ENCODE measurements at places on chromosomes 7 and 10.

- DNase-seq, result no peak
Observed at GRCh38 chr7:32569388-32570289, 74.3 kb downstream of the AVL9 start.

- no peak for DNase-seq
Observed at GRCh38 chr7:82477733-82478515, 34.3 kb upstream of the CACNA2D1 start.

GRCh38 chr7:73512018-73512780 is 9.9 kb downstream of the BAZ1B start:
- DNase-seq, result no peak

DNA sequence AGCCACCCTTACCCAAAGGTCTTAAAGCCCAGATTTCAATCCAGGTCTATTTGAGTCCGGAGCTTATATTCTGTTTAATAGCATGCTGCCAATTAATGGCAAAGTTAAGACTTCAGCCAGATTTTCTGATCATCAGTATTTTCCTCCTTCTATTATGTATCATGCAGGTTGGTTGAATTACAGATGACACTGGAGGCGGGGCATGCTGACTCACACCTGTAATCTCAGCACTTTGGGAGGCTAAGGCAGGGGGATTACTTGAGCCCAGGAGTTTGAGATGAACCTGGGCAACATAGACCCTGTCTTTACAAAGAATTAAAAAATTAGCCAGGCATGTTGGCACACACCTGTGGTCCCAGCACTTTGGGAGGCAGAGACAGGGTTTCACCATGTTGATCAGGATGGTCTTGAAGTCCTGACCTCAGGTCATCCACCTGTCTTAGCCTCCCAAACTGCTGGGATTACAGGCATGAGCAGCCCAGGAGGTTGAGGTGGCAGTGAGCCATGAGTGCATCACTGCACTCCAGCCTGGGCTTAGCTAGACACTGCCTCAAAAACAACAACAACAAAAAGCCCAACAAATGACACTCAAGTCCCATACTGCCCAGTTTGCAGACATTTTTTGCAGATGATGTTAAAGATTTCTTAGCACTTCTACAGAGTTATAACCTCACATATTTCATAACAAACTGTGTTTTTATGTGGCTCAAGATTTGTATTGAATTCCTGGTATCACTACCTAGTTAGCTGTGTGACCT is 62.5 kb downstream of the MCU start:
- no peak for DNase-seq

DNA sequence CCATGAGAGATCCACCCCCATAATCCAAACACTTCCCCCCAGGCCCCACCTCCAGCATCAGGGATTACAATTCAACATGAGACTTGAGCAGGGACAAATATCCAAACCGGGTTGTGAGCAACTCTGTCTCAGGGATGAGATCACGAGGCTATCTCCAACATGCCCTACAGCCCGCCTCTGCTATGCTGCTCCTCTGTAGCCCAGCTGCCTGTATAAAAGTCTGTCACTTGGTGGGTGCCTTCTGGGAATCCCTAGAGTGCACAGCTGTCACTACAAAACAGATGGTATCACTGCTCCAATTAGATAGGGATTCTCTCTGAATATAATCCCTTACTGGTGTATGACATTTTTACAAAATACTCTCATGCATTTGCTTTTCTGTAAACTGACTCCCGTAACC is 114.9 kb upstream of the NANOS1 start:
- no peak for DNase-seq

GRCh38 chr10:35092851-35093250 is 2.7 kb upstream of the CUL2 start:
- no peak for DNase-seq

GRCh38 chr10:93598157-93598556 is 2.9 kb downstream of the RBP4 start:
- DNase-seq, result no peak

DNA sequence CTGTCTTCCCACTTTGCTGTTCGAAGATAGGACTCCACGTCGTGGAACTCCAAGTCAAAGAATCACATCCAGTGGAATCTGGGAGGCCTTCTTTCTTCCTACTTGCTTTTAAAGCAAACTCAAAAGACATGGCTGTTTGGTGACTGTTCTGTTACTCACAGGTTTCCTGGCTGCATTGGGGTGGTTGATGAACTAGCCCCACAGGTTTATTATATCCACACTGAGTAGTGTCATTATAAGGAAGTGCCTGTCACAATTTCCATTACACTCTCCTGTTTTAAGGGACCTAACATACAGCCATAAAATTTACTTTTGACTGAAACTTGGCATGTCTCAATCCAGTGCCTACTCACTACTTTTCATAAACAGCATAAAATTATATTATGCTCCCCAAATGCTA is 287.3 kb upstream of the SP4 start:
- DNase-seq, result no peak

DNA sequence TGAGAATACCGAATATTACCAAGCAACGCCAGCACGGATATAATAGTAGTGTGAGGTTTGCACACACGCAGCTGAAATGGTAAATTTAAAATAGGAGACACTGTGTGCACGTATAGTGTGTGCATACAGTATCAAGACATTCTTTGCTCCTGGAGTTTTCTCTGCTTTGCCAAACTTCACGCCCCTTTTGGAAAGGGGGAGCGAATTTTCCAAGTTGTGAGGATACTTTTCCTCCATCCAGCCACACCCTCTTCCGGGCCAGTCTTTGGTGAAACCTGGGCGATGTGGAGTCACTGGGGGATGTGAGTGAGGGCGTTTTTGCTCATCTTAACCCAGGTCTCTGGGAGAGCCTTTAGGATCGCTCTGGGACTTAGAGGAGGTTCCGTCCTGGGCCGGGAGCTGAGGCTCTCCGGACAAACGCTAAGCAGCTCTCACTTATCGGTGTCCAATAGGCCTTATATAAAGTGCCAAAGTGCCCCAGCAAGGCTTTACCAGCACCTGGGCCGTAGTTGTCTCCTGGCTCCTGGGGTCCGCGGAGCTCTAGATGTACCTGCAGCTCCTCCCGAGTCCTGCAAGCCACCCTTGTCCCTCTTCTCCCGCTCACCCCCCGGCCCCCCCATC is 160.0 kb upstream of the MKI67 start:
- no peak for DNase-seq

DNA sequence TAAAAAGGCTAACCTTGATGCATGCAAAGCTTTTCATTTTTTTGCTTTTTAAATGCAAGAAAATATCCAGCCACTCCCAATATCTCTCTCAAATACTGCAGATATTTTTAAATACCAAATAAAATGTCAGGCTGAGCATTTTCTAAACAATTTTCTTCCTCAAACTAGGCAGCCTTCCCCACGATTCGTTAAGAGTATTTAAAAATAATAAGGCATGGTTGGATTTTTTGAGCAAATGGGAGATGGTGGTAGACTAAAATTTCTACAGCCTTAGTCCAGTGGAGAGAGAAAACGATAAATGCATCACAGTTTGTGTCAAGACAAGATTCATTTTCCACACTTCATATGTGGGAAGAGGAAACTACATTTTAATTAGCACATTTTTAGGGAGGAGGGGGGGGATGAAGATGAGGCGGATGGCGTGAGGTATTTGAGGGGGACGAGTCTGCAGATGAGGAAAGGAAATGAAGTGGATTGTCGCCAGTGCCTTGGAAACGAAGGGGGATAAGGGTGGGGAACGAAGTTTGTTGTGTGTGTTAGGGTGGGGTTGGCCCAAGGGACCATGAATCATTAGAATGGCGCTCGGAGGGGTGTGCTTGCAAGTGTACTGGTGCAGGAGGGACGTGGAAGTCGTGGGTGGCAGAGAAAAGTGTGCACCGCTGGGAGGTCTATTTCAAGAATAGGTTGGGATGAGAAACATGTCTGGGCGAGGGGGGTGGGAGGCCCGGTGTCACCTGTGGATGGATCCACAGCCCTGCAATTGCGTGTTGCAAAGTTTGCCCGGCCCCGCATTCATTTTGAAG is 1.2 kb upstream of the ADD3 start:
- no peak for DNase-seq

DNA sequence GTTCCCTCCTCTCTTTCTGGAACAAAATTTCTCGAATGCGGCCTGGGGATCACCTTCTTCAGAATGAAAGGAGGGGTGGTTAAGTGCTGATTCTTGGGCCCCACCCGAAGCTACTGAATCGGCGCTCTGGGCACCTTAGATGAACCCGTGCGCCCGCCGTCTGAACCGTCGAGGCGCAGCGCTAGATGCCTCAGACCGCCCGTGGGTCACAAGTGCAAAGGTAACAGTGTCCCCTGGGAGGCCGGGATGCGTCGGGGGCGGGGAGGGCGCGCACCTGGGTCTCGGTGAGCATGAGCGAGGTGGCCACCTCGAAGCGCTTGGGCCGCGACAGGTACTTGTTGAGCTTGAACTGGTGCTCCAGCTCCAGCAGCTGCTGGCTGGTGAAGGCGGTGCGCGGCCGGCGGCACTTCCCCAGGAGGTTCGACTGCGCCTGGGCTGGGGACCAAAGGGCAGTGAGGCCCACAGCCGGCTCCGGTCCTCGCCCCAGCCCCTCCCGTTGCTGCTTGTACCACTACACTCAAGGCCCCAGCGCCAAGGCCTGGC is 4.2 kb downstream of the MNX1 start:
- DNase-seq, result no peak

DNA sequence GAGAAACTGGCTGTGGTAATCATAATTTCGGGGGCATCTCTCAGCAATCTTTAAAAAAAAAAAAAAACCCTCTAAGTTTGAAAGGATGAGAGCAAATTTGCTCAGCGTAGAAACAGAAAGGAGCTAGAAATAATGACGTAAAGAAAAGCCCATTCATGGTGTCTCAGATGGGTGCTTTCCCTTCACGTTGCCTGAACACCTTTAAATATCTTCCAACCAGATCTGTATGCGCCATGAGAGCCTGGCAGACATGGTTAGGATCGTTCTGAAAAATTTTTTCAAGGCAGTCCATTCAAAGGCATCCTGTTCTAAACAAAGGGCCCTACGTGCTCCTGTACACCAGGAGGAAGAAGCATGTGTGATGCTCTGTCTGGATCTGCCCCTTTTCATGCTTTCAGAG is 141.2 kb upstream of the C1QL3 start:
- no peak for DNase-seq

GRCh38 chr10:89648074-89648473 is 3.0 kb upstream of the PANK1 start:
- DNase-seq, result no peak

GRCh38 chr7:98339043-98339442 is 57.6 kb downstream of the BRI3 start:
- no peak for DNase-seq

DNA sequence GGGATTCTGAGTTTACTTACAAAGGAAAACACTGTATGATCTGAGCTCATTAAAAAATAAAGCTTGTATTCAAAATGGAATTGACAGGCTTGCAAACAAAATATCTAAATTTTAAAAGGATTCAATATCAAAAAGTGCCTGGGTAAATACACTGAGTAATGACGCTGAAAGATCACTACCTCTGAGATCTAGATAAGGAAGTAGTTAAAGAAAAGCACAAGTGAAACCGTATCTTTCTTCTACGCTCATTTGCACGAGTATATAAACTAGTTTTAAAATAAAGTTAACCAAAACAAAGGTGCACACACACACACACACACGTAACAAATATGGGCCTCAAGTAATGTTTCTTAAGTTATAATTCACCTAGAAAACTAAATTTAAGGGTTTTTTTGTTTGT is 93.4 kb downstream of the SNX13 start:
- DNase-seq, result no peak

- no peak for DNase-seq
Observed at GRCh38 chr7:99024066-99024465, 119.8 kb downstream of the SMURF1 start.

- DNase-seq, result no peak
Observed at GRCh38 chr7:76037310-76037709, 10.5 kb downstream of the STYXL1 start.

- DNase-seq, result no peak
Observed at GRCh38 chr10:69352569-69353264, 64.0 kb downstream of the TACR2 start.

- no peak for DNase-seq
Observed at GRCh38 chr7:20696803-20697333, 81.4 kb downstream of the ABCB5 start.

DNA sequence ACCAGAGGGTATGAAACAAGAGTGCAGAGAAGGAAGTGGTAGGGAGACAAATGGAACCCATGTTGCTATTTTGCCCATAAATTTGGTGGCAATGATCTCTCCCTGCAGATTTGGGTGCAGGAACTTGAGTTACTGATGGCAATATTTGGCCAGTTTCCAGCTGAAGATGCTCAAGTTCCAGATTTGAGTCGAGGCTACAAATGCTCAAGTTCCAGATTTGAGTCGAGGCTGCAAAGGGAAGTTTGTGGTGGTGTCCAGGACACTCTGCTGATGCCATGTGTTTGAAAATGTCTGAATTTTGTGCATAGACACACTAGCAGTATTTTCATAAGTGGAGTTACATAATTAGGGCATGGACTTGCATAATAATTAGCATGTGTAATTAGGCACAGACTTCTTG is 40.8 kb downstream of the TBXAS1 start:
- DNase-seq, result no peak

DNA sequence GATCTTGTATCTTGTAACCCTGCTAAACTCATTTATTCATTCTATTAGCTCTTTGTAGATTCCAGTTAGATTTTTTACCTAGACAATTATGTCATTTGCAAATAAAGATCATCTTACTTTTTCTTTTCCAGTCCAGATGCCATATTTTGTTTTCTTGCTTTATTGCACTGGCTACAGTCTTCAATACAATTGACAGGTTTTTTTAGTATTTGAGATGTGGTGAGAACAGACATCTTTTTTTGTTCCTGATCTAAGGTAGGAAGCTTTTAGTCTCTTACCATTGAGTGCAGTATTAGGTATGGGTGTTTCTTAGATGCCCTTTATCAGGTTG is 12.1 kb downstream of the SPRN start:
- no peak for DNase-seq

DNA sequence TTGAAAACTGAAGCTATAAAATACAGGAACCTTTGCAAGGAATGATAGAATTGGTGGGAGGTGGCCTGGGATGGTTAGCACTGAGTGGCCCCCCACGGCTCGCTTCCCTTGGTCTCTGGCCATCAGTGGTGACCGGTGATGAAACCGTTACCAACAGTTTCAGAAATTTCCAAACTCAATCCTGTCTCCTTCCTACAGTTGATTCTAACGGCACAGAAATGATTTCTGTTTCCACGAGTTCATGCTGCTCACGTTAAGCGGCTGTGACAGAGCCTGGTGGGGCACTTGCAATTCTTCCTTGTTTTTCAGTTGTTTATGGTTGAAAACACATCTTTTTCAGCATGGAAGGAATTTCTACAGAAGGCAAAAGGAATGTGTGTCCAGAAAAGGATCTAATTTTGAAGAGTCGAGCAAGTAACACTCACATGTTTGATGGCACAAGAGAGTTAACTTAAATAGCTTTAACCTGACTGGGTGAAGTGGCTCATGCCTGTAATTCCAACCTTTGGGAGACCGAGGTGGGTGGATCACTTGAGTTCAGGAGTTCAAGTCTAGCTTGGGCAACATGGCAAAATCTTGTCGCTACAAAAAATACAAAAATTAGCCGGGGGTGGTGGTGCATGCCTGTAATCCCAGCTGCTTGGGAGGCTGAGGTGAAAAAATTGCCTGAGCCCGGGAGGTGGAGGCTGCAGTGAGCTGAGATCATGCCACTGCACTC is 100.1 kb downstream of the DNAJB6 start:
- no peak for DNase-seq

All from CD8-positive, alpha-beta memory T cell (primary cell).